ENCODE measurements at places on chromosomes 7 and 10.
A peak's percentile ranks its signal among the peaks of the same experiment; 100 is the strongest.

DNA sequence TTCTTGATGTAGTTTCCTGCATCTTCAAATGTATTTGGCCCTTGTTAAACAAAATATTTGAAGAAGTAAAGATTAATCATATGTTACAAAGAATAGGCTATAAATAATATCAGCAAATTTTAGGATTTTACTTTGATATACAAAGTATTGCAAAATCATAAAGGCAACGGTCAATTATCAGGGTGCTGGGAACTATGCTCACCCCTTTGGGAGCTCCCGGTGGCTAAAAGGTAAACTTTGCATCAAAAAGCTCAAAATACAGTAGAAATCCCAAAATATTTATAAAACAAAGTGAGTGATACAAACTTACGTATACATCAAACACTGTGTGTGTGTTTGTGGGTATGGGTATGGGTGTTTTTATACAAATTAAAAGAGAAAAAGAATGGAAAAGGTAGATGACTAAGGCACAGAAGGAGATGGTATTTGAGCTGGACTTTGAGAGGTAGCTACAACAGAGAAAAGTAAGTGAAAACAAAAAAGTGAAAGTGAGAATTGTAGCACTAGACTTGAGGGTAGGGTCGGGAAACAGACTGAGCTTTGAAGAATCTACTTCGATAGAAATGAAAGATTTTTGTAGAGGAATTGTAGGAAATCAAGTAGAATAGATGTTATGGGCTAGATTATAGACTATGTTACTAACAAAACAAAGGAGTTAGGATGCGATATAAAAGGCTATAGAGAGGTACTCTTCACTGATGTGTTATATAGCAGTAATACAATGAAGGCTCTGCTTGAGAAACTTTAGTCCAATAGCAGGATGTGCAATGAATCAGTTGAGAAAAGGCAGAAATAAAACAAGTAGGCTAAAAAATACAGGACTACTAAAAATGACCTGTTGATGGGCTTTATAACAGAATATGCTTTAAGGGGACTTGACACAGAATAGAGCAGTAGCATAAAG, 52.8 kb downstream of the GNAT3 start:
- DNase-seq: no peak

DNA sequence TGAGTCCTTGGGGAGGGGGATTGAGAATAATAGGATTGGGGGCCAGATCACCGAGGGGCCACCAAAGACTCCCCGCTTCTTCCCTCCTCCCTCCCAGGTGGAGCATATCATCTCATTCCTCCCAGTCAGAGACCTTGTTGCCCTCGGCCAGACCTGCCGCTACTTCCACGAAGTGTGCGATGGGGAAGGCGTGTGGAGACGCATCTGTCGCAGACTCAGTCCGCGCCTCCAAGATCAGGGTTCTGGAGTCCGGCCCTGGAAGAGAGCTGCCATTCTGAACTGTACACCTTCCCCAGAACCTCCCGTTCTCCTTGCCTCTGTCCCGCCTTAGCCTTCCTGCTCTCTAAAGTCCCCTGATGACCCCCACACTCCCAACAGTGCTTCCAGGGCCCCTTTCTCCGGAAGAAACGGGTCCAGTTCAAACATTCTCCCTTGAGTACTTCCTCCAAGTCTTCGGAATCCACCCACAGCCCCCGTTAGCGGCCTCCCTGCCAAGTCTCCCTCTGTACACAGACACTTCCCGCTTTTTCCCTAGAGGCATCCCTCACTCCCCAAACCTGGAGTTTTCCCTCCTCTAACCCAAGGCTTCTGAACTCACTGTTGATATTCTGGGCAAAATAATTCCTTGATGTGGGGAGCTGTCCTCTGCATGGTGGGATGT, 4.1 kb downstream of the FBXO24 start:
- DNase-seq: no peak

- DNase-seq: no peak
Measured at GRCh38 chr7:115825456-115826115, 205.0 kb downstream of the TFEC start.

- DNase-seq: no peak
Measured at GRCh38 chr10:54441275-54441674, 359.8 kb downstream of the PCDH15 start.

DNA sequence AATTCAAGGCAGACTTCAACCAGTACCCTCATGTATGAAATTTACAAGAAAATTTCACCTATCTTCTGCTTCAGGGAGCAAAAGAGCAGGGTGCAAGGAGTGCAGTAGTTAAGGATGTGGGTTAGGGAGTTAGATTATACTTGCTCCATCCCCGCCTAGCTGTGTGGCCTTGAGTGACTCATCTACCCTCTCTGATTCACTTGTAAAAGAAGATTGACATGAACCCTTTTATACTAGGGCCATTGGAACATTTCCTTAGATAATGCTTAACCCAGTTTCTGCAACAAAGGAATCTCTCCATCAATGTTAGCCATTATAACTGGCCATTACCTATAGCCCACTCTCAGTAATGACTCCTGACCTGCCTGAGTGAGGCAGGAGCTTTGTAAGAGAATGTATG, 10.2 kb upstream of the HSPA12A start:
- no peak for DNase-seq

- DNase-seq: no peak
Measured at GRCh38 chr10:115441907-115442545, 348.9 kb downstream of the ATRNL1 start.

- no peak for DNase-seq
Measured at GRCh38 chr7:536231-536630, 16.6 kb upstream of the PDGFA start.

GRCh38 chr7:73985737-73986141, 42.2 kb upstream of the ELN start:
- DNase-seq: no peak

GRCh38 chr7:135208102-135208793, 3.1 kb downstream of the WDR91 start:
- DNase-seq: no peak

DNA sequence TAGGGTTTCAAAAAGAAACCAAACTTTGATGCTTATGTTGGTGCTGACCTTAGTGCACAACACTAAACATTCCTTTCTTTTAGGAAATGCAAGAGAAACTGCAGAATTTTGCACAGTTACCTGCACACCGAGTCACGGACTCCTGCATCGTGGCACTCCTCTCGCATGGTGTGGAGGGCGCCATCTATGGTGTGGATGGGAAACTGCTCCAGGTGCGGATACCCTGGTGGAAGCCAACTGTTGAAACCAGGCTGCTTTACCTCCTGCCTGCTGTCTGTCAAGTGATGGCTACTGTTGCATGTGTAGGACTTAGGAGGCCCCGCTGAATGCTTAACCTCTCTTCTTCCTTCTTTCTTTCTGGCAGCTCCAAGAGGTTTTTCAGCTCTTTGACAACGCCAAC, 11.7 kb downstream of the CASP2 start:
- peak; percentile 63 for DNase-seq

- no peak for DNase-seq
Measured at GRCh38 chr10:6383096-6383812, 180.5 kb downstream of the PFKFB3 start.

DNA sequence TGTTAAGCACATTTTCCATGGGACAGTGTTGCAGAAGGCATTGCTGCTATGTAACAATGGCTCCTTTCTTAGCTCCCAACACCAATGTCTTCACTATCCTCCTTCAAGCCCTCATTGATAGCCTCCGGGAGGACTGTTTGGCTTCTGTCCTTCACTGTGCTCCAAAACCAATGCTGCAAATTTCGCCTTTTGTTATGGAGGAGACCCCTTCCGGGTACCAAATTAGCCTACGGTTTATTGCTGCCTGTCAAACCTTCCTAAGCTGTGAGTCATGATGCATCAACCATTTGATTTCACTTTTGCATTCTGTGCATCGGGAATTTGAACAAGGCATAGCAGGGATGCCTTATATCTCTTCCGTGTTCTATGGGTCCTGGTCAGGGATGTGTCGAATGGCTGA, 432.9 kb downstream of the GATA3 start:
- DNase-seq: no peak

DNA sequence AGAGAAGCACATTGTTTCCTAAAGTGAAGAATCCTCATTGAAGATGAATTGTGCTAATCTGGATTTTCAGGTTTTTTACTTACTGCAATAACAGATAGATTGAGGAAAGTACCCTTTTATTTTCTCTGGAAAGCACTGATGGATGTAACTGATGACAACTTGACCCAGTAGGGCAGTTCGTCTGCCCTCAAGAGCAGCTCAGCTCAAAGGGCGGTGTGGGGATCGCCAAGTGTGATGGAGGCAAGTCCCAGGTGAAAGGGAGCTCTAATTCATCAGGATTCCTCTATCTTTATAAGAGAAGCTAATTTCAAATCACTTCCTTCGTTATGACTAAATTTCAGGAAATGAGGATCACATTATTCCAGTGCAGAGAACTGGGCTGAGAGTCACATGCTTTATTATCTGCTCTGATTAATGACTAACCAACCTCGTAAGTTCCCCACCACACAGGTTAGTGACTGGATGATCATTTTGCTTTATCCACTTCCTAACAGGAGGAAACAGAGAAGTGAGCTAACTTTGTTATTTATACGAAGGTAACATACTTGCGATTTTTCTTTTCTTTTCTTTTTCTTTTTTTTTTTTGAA, 98.8 kb downstream of the PFKFB3 start:
- no peak for DNase-seq

GRCh38 chr10:60967854-60968484, 24.0 kb upstream of the RHOBTB1 start:
- no peak for DNase-seq

DNA sequence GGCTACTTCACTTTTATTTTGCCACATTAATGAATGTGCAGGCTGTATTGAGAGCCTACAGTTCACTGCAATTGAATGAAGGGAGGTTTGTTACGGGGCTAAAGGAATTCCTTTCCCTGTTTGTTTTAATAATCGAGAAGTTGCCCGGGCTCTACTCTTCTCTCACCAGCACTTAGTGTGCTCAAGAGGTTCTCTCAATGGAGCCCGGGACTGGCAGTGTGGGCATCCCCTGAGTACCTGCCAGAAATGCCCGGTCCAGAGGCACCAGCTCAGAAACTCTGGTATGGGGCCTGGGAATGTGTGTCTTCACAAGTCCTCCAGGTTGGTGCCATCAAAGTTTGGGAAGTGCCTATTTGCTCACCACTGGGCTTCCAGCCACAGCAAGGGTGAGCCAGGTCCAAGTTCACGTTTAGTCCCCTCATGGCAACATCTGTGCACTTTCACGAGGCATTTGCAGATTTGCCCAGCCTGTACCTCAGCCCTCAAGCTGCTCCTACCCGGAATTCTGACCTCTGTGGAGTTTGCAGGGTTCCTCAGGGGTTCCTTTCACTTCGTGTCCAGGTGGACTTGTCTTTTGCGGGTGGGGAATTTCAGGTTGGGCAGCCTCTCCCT, 622.4 kb downstream of the SDK1 start:
- no peak for DNase-seq
